ENCODE measurements at places on chromosomes 1 and 21. TPM values are rescaled to one million over a fixed set of nuclear protein-coding genes. Genes with fewer than 3 reads are reported as not detected.

Gene FAM78B
- 0.68 TPM for total RNA-seq

Gene RCSD1
- total RNA-seq, result not detected

Gene C1orf232
- total RNA-seq, result not detected

Gene AQP10
- not detected for total RNA-seq

Gene FCGR2B
- total RNA-seq, result not detected

Gene KCNC4
- 4.9 TPM for total RNA-seq

Gene AMY1A
- not detected for total RNA-seq

Gene CA14
- total RNA-seq, result not detected

GRCh38 chr1:150012611-150013010 lies 2.1 kb upstream of the OTUD7B start:
- no peak for DNase-seq

DNA sequence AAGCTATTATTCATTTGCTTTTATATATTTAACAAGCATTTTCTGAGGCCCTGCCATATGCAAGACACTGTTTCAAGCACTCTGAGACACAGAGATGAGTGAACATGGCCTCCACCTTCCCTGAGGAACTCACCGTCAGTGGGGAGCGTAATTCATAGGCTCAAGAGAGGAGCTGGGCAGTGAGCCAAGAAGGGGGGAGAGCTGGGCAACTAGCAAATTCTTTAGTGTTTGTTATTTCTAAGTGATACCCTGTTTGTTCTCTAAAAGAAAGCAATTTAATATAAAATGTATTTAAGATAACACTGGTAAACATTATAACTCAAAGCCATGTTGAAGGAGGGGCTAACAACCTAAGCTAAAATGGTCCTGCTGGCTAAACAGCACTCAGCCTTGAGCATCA lies 119.2 kb upstream of the NGF start:
- DNase-seq, result no peak

DNA sequence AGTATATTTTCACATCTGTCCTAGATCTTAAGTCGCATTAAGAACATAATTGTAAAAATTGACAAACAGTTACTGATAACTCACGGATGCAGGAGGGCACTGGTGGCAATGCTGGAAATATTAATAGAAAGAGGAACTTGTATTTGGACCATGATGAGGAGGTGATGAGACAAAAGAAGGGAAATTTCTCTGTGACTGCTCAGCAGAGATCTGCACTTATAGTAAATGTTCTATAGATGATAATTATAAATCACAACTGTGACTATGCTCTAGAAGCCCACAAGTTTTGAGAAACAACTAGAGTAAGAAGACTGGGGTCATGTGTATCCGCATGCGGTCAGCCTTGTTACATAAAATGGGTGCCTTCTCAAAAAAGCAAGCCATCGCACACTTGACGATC lies 8.7 kb upstream of the DUSP12 start:
- DNase-seq, result no peak

GRCh38 chr1:218474128-218474527 lies 129.0 kb downstream of the TGFB2 start:
- no peak for DNase-seq

DNA sequence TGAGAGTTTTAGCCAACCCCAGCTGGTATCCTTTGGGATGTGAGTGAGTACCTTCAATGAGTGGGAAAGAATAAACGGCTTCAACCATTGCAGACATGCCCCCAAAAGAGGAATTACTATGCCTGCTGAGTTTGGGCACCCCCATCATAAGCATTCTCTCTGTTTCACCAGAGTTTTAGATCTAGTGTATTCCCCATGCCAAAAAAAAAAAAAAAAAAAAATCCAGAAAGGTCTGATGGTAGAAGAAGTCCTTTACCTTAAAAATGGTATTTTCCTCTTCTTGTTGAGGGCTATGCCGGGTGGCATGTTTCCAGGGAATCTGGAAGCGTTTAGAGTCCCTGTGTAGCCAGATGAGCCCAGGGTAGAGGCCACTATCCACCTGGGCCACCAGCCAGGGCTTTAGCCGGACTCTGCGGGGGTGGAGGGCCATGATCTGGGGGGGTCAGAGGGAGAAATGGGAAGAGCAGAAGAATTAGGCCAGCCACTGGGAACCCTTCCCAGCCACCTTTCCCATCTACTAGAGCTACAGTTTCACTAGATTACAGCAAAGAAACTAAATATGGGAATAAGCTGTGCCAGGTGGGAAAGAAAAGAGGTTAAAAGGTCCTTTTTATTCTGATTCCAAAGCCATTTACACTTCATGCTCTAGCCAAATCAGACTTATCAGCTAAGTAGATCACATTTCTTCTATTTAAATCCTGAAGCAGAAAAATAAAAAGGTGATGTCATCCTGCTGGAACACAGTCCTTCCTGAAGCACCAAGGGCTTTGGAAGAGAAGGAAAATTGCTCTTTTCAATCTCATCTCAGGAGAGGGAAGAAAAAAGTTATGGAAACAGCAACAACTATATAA lies 4.7 kb downstream of the IRF6 start:
- no peak for DNase-seq

- DNase-seq, result no peak
Measured at GRCh38 chr1:154607106-154607608, 829 bp downstream of the ADAR start.

GRCh38 chr1:14524826-14525636 lies 73.5 kb upstream of the KAZN start:
- DNase-seq, result no peak

GRCh38 chr1:91217911-91218310 lies 186.7 kb downstream of the HFM1 start:
- DNase-seq, result no peak

DNA sequence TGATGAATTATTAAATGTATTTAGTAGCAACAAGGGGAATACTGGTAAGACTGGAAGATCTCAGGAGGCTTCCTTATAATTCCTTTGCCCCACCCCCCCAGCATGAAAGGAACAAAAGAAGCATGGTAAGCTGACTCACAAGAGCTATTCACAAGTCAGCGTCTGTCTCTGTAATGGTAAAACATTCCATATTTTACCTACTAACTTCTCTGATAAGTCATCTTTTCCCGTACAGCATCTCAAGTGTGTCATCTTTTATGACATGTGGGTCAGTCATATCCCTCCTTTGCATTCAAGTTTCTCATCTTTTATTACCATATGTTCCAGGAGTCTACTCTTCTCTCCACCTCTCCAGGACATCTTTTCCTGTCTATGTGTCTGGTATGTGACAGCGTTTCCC lies 241.3 kb downstream of the PLA2G4A start:
- DNase-seq, result no peak

DNA sequence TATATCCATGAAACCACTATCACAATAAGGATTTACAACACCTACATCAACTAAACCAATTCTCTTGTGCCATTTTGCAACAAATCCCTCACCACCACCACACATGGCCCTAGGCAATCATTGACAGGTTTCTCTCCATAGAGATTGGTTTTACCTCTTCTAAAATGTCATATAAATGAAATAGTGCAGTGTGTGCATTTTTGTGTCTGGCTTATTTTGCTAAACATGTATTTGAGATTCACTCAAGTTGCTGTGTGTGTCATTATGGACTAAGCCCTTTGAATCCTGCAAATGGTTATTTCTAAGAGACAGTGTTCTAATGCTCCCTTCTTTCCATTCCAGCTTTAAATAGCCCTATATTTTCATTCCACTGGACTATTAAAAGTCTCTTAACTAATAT lies 179.7 kb upstream of the LRRC7 start:
- DNase-seq, result no peak

DNA sequence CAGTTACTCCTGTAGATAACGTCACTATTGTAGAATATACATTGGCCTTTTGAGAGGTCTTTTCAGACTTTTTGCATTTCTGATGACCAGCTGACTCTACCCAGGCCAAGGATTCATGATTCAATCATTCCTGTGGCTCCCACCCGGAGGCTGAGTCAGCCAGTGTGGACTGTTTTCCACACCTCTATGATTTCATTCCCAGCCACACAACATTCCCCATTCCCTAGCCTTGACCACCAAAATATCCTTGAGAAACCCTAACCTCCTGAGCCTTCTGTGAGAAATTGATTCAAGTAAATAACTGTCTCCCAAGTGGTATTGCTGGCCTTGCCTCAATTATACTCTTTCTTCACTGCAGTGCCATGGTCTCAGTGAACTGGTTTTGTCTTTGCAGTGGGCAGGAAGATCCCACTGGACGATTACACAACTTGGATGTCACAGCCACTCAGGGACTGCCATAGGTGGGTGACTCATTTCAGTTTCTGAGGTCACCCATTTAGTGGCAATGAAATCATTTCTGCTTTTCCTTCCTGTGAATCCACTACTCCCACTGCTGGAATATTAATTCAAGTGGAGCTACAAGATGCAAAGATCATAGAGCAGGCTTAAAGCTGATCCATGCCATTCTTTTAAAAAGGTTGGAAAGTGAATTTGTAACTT lies 518.6 kb upstream of the ZP4 start:
- peak; percentile 96 for DNase-seq

GRCh38 chr1:204837440-204838084 lies 33.1 kb upstream of the NFASC start:
- DNase-seq, result peak; percentile 52

GRCh38 chr1:24055681-24056080 lies 56.3 kb downstream of the MYOM3 start:
- no peak for DNase-seq

- DNase-seq, result no peak
Measured at GRCh38 chr1:41799723-41800122, 119.0 kb downstream of the HIVEP3 start.

DNA sequence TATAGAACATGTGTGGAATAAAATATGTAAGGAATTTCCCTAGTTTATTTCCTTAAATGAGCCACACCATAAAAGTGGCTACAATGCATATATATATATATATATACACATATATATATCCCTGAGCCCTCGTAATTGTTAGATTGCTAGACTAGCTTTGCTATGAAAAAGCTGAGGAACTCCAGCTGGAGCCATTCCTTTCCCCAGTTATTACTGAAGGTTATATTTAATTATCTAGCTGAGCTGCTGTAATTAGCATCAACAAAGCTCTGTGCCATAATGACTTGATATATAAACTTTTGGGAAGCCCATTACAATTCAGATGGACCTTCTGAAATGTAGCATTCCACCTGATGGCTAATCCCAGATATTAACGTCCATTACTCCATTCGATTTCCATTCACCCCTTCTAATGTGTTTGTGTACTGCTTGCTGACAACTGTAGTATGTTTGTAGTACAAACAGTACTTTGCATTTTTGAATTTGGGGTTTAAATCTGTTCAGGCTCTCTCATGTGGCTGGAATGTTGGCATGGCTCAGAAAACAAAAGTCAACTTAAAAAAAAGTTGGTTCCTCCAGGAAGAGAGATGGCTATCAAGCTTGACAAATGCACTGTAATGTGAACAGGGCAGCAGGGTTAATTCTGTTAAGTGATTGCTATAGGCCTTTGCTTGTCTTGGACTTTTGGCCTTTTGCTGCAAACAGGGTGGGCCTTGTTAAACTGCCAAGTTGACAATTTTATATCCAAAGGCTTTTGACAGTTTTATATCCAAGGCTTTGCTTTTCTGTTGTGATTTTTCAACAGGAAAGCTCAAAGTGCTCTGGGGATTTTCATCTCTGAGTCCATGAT lies 170.0 kb downstream of the LTN1 start:
- no peak for DNase-seq

GRCh38 chr1:220800262-220800661 lies 13.5 kb downstream of the MTARC1 start:
- no peak for DNase-seq

DNA sequence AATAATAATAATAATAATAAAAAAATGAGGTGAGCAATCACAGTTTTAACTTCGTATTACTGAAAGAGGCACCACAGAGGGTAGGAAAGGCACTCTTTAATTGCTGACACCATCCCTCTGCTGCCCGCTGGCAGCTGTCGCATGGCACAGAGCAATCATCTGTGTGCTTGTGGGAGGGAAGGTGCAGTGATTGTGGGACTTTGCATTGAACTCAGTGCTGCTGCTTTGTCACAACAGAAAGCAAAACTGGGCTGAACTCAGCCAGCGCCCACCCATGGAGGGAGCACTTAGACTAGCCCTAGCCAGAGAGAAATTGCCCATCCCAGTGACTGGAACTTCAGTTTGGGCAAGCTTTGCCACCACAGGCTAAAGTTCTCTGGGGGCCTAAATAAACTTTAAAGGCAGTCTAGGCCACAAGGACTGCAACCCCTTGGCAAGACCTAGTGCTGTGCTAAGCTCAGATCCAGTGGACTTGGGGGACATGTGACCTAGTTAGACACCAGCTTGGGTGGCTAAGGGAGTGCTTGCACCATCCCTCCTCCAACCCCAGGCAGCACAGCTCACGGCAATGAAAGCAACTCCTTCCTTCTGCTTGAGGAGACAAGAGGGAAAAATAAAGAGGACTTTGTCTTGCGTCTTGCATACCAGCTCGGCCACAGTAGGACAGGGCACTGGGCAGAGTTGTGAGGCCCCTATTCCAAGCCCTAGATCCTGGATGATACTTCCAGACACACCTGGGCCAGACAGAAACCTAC lies 59.3 kb downstream of the WDR4 start:
- DNase-seq, result no peak

DNA sequence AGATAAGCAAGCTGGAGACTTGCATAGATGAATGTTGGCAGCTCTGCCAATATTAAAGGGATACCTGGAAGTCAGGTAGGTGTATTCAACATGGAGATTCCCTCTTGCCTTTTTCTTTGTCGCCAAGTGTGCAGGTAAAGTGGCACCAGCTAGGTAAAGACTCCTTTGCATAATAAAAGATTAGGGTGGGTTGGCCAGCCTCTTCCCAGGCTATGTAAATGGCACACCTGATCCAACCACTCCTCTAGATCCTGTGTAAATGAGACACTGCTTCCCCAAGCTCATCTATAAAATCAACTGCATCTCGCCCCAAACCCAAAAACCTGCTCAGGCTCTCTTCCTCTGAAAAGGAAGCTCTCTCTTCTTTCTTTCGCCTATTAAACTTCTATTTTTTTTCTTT lies 100.8 kb upstream of the DSCAM start:
- no peak for DNase-seq

DNA sequence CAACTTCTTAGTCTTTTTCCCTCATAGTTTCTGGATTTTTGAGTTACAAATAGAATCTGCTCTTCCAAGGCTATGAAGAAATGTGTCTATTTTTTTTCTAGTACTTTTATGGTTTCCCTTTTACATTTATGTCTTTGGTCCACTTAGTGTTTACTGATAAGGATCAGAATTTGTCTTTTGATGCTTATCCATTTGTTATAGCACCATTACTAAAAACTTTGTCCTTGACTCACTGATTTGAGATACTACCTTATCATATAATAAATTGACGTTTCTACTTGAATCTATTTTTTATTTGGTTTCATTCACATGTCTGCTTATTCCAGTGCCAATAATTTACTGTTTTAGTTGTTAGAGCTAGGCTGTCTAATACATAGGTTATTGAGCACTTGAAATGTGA lies 161.1 kb upstream of the DPYD start:
- no peak for DNase-seq

- DNase-seq, result no peak
Measured at GRCh38 chr1:25672763-25673409, 56.3 kb downstream of the MAN1C1 start.

All from Caki2 (cell line).